ENCODE measurements at places on chromosomes 7 and 10.

- peak; percentile 99 for DNase-seq
Measured at GRCh38 chr7:101386558-101387231, 24.0 kb downstream of the COL26A1 start.

DNA sequence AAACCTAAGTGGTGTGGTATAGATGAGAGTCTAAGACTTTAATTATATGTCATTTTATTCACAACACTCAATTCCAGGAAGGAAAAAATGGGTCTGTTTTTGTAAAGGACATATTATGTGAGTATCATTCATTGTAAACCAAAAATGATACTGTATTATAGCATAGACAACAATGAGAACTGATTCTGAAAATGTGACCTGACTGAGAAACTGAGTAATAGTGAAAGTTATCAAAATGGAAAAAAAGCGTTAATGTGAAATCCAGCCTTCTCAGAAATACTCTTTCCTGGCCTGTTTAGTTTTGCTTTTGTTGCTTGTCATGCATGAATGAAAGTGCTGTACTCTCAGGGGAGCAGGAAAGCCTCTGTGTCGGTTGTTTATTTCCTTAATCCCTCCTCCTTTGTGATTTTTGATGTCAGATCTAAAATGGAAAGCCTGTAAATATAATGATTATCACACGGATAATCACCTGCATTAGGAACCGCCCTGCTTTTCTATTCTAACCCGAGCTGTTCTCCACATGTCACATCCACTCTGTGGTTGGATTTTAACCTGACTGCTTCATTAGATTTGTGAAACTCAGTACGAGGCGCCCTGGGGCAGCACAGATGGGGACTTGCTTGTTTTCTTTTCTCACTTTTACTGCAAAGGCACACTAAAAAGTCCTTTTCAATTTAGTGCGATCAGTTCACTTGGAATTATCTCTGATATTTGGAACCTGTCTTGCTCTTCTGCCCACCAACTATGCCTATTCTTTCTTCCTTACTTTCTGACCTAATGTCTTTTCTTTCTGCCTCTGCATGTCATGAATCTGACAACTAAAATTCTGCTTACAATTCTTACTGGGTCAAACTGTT lies 240.9 kb upstream of the KAT6B start:
- peak; percentile 17 for DNase-seq

- DNase-seq = no peak
Measured at GRCh38 chr10:112412696-112413095, 34.0 kb downstream of the ZDHHC6 start.

DNA sequence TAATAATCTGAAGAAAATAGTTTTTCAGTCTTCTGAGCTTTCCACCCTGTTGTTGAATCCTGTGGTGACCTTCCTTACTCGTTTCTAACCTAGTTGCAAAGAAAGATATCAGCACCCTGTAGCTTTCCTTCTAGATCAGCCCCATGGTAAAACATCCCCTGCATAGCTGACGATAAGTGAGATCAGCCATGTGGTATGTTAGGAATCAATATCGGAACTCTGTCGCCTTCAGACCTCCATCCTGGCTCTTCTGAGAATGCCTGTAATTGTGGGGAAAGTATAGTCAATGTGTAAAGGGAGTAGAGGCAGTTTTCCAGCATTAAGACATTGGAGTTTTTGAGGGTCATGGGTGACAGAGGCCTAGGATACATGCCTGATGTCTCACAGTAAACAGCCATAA lies 151.8 kb downstream of the LRRC4 start:
- DNase-seq = no peak
